SIG-M5 (cell line): ENCODE measurements at places on chromosomes 3 and 15.

- DNase-seq: no peak
Measured at GRCh38 chr3:147529551-147529950, 120.4 kb downstream of the ZIC1 start.

GRCh38 chr3:150179330-150179729 is 208.6 kb upstream of the PFN2 start:
- no peak for DNase-seq

DNA sequence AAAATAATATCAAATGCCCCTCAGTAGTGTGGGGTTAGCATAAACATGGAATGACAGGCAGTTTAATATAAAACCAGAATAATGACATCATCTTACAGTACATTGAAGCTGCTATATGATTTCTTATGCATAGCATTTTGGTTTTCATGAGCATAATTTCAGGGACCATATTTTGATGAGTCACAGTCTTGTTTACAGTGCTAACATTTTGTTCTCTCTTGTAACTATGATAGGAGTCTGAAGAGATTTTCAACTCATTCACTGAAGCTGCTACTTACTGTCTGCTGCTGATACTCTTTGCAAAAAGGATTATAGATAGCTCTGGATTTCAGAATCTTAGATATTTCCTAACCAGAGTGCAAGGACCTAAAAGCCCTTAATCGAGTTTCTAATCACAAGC is 92.6 kb upstream of the CCDC54 start:
- no peak for DNase-seq

DNA sequence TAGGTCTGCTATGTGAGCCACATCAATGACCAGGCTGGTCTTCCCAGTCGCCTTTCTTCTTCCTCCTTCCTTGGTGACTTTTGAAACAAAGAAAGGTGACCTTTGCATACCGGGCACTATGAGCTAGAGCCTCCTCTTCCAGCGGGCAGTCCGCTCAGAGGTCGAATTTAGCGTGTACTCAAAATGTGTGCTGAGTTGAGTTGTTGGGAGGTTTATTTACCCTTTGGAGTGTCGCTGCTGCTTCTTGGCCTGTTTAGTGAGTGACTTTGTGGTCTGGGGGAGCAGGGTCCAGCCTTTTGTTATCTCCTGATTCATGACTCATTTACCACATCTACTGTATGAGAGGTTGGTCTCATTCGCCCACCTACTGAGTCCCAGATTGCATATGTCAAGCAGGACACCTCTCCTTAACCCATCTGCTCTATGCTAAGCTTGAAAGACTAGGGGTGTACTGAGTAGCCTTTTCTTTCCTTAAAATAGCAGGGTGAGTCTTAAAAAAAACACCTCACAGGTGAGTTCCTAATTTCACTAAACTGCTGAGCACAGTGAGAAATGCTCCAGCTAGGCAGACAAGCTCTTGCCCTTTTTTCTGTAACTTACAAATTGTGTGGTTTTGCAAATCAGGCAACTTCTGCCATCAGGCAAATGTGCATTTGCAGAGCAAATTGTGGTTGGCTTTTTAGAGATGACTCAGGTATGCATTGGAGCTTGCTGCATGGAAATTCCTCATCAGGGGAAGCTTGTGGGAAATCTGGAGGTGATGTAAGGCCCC is 3.2 kb upstream of the SIAH2 start:
- no peak for DNase-seq

- no peak for DNase-seq
Measured at GRCh38 chr3:188667926-188668325, 503.8 kb upstream of the TPRG1 start.

- DNase-seq: no peak
Measured at GRCh38 chr15:38176155-38176554, 76.5 kb upstream of the SPRED1 start.

GRCh38 chr3:126659915-126660886 is 5.3 kb upstream of the TXNRD3 start:
- DNase-seq: no peak

DNA sequence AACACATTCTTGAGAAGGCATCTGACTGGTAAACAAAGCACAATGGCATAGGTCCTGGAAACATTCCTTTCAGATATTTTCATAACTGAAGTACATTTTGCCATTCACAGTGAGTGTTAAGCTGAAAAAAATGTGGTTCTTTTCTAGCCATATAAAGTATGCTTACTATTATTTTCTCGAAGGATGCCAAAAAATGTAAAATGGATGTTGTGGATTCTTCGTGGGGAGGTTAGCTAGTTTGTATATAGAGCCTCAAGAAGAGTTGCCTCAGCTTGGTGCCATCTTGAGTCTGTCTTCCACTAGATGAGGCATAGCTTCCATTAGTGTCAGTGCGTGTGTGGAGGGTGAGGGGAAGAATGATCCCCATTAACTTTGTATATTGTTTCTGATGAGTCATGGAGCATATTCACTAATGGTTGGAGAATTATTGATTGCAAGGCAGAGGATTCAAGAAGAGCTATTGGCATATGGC is 4.1 kb downstream of the MBNL1 start:
- DNase-seq: no peak

DNA sequence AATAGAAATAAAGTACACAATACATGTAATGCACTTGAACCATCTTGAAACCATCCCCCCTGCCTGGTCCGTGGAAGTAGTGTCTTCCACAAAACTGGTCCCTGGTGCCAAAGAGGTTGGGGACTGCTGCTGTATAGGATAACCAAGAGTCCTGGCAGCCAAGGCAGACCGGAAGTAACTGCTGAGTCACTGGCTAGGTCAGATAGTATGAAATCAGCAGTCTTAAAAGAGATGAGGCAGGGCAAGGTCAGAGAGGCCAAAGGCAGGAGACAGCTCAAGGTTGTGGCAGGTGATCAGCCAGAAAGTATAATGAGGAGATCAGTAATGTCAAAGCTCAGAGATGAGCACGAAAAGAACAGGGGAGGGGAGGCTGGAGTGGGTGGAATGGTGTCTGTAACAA is 60.2 kb downstream of the MAP3K13 start:
- no peak for DNase-seq

DNA sequence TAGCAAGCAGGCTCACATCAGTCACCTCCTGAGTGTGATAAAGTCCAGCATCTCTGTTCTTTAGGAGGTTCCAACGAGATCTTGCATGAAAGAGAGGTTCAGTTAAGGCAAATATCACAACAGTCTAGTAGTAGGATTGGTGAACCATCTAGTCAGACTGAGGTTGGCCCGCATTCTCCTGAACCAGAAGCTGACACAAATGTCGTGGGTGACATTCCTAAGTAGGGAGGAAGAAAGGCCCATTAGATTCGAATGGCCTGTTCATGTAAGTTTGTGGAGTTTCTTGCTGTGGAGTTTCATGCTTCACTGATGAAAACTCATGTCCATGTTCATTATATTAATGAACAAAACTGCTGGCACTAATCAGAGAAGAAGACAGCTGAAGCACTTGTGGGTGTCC is 66.7 kb upstream of the XCR1 start:
- DNase-seq: no peak

DNA sequence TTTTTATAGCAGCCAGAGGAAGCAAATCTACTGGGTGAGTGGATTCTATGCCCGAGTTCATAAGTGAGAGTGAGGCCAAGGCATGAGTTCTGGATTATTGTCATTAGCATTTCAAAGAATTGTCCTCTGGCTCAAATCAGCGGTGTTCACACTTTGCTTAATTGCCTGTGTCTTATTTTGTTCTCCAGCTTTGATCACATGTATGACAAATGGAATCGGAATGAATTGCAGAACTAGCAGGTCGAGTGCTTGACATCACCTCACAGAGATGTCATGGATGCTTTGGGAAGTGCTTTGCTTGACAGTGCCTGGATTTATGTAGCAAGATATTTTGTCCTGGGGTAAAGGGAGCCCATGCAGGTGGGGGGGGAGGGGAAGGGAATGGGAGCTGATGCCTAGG is 68.0 kb downstream of the SH3GL3 start:
- no peak for DNase-seq

DNA sequence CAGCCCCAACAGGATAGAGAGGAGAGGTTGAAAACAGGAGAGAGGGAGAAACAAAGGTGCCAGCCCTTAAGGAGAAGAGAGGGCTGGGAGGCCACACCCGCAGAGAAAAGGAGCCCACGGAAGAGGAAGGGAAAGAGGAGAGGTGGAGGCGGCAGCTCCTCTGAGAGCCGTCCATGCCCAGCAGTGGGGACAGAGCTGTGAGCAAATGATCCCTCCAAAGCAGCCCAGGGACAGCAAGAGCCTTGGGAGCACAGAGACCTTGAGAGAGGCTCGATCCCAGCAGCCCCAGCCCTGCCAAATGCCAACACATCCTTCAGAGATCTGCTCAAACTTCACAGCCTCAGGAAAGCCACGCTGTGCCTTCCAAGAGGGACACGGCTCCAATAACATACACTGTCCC is 66.7 kb upstream of the CORO2B start:
- DNase-seq: no peak

- no peak for DNase-seq
Measured at GRCh38 chr3:100537646-100538338, 45.4 kb downstream of the TMEM45A start.

- no peak for DNase-seq
Measured at GRCh38 chr3:9673082-9673481, 23.8 kb downstream of the MTMR14 start.

DNA sequence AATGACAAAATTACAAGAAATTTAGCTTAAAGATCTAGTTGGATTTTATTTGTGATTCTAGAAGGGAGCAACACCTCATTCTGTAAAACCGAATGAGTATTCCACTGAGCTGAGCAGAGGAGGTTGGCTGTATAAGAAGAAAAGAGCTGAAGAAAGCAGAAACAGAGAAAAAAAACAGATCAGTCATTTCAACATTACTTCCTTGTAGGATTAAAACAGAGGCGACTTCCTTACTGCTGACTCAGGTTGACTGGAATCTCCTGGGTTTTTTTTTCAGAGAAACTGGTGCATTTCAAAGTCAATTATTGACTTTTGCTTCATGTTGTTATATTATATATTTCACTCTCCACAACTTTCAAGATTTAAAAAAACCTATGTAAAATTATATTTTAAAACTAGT is 368.1 kb upstream of the UBE2E2 start:
- DNase-seq: no peak

DNA sequence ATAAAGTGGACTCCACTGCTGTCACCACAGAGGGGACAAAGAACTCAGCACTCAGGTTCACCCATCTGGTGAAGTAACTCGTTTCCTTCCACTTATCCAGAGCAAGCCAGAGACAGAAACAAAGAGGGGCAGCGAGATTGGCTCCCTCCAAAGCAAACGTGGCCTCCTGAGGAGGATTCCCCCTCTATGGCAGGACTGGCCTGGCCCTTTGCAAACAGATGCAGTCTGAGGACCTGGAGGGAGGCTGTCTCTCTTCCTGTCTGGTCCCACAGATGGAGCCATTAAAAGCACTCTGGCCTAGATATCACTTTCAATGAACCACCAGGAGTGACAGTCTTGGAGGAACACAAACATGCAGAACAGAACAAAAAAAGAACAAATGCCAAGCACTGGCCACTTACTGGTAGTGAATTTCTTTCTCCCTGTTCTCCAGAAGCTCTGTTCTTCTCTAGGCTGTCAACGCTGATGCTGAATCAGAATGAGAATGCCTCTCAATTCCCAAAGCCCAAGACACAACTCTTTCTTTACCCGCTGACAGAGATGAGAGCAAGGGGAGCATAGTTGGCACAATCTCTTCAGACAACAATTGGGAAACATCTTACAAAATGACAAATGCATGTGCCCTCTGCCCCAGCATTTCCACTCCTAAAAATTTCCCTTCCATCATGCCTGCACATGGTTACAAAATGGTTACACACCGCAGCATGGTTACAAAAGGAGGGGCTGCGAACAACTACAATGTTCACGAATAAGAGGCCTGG is 14.3 kb downstream of the KLHL25 start:
- DNase-seq: no peak

DNA sequence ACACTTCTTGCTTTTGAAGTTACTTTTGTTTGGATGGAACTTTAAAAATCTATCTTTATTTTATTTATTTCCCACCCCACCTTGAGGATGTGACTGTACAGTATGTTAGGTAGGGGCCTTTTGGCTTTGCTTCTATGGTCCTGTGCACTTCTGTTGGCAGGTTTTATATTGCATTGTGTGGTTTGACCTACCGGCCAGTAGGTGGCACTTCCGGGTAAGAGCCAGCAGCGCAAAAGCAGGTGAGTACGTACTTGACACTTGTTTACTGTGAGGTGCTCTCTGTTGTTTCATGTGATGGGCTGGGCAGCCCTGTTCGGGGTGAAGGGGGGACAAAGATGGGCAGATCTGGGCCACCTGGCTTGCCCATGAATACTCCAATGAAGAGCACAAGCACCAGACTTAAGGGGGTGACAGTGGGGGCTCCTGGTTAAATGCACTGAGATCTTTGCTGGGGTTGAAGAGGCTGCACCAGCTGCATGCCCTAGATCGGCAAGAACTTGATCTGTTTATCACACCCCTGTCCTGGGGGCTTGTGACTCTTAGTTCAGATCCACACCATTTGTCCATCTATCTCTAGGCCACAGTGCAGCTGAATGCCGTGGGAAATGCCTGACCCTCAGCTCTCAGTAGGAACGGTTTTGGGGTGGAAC is 131.6 kb downstream of the NLGN1 start:
- no peak for DNase-seq
